PC-3 (cell line): ENCODE measurements at places on chromosomes 3 and 15. TPM values are rescaled to one million over a fixed set of nuclear protein-coding genes. Genes with fewer than 3 reads are reported as not detected.

The CNTN4 gene
- total RNA-seq = not detected in 2 replicates

The BFSP2 gene
- total RNA-seq = not detected in 2 replicates

The EFCAB12 gene
- total RNA-seq = 0.04 and 0.12 TPM in 2 replicates

The DPH6 gene
- total RNA-seq = 6.9 and 8.1 TPM in 2 replicates

- DNase-seq = no peak
Measured at GRCh38 chr3:74033806-74034205, 409.1 kb upstream of the PDZRN3 start.

GRCh38 chr3:169633789-169634188 is 29.7 kb downstream of the MECOM start:
- no peak for DNase-seq

DNA sequence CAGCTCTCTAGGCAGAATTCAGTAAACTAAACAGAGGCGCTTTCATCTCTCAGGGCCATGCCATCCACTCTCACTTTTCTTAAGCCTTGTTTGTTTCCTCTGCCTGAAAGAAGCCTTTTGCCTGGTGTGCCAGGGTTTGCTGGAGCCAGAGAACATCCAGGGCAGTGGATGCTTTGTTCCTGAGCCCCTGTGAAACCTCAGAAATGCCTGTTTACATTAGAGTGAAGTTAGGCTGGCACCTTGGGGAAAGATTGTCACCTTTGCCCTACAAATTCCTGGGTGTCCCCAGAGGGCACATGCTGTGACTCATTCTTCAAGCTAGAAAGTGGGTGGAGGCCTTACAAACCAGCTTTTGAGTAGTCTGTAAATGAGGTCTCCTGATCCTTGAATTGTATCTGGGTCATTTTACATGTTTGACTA is 10.7 kb upstream of the TRAK1 start:
- DNase-seq = peak; percentile 95

DNA sequence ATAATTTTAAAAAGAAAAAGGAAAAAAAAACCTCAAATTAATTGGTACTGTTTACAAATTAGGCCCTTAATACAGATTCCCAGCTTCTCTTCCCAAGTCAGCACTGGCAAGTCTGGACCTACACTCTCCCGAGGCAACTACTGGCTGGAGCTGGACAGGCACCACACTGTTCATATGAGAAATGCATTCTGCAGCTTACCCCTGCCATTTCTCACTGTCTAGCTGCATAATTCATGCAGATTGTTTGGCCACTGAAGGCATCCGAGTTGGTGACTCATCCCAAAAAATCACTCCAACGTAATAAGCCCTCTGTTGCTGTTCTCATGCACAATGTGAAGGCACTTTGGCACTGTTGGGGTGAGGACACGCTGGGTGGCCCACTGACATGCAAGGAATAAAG is 45.3 kb downstream of the ROPN1B start:
- DNase-seq = no peak

GRCh38 chr15:37108381-37109167 is 8.2 kb upstream of the MEIS2 start:
- no peak for DNase-seq

DNA sequence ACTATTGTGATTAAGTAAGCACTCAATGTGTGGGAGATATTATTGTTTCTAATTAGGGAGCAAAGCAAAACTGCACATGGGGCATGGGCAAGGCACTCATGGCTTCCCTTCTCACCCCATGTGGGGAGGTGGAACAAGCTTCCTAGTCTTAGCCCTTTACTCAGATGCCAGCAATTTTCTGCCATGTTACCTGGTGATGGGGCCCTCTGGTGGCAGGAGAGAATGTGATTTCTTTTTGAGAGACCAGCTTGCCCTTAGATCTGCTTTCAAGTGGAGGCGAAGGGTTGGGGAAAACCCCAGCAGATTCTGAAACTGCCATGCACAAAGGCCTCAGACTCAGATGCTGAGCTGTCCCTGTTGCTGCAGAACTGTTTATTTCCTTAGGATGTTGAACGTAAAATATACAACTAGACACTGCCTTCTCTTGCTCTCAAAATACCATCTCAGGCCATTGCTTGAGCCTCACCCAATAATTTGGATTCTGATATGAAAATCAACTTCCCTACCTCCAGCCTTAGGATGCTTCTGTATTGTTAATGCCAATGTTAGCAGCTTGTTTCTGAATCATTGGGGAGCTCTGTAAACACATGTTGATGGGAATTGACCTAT is 130.2 kb upstream of the TPRG1 start:
- DNase-seq = peak; percentile 75

GRCh38 chr3:82201316-82201715 is 439.9 kb upstream of the GBE1 start:
- DNase-seq = no peak

GRCh38 chr3:14852717-14853116 is 34.0 kb downstream of the FGD5 start:
- DNase-seq = no peak

DNA sequence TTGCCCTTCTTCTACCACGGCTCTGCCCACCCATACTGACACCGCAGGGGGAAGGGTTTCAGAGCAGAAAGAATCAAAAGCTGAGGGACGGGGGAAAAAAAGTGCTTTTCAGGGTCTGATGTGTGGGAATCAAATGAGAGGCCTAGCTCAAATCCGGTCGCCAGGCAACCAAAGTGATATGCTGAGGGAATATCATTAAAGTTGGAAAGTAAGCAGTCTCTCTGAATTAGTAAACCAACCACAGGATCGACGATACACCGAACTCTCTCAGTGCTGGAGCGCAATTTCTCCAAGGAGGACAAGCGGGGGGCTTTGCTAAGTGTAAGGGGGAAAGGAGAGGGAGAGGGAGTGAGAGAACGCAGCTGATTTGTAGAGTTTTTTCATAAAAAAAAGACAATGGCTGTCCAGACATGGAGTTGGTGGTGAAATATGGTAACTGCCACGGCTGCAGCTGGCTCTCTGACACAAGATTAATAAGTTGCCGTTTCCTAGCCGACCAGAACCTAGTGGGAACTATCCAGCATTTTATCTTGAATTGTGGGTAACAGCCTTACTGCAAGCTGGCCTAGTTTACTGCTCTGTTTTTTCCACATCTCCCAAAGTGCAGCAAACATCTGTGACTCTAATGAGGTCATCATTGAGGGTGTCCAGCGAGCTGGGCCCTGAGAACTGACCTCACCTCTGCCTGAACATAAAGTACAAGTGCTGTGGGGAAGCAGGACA is 530.2 kb downstream of the SOX2 start:
- DNase-seq = no peak

GRCh38 chr3:108305484-108306172 is 9.3 kb downstream of the HHLA2 start:
- peak; percentile 94 for DNase-seq

- DNase-seq = no peak
Measured at GRCh38 chr15:56252386-56252785, 8.7 kb upstream of the RFX7 start.
